ENCODE measurements at places on chromosomes 7 and 10.

- DNase-seq = no peak
Measured at GRCh38 chr10:44977287-44978212, 1.1 kb downstream of the DEPP1 start.

DNA sequence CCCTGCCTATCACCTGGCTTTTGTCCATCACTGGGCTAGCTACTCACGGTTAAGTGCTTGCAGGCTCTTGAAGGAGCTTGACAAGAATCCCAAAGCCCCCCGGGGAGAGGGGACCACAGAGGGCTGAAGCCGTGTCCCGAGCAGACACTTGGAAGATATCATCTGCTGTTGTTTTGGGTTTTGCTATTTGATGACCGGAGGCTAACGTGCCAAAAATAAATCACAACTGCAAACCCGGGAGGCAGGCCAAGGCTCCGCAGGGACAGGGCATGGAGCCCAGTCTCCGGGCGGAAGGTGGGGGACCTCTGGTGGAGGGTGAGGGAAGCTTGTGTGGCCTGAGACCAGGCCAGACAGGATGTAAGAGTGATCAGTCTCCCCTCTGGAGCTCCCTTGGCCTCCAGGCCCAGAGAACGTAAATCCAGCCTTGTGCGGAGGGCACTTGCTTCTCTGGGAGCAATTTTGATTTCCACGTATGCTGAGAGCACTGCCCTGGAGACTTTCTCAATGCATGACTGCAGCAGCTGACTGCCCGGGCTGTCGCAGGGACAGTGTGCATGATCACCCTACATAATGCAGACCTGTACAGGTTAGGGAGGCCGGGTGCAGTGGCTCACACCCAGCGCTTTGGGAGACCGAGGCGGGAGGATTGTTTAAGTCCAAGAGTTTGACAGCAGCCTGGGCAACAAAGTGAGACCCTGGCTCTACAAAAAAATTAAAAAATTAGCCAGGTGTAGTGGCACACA lies at the start of gene PHKG1:
TSS of gene PHKG1 (minus strand) at position 164 of the 743 bp plus-strand sequence. CDS start 4,011 bp downstream, outside the sequence.
- peak; percentile 82 for DNase-seq

DNA sequence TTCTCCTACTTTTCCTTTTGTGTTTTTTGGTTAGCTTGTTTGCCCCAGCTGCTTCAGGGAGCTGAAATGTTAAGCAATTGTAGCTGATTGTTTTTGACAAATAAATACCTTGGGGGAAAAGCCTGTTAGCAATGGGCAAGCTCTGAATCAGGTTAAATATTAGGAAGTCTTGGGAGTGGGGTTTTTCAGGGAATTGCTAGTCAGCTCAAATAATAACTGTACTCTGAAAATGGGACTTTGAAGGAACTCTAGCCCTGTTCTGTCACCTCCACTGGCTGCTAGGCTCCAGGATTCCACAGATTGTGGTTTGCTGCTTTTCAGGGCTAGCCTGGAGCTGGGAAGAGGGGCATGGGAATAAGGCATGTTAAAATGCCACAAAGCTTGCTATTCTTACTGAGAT lies 39.5 kb downstream of the ADK start:
- DNase-seq = no peak

GRCh38 chr10:90494183-90494582 lies 363.7 kb downstream of the HTR7 start:
- DNase-seq = no peak

DNA sequence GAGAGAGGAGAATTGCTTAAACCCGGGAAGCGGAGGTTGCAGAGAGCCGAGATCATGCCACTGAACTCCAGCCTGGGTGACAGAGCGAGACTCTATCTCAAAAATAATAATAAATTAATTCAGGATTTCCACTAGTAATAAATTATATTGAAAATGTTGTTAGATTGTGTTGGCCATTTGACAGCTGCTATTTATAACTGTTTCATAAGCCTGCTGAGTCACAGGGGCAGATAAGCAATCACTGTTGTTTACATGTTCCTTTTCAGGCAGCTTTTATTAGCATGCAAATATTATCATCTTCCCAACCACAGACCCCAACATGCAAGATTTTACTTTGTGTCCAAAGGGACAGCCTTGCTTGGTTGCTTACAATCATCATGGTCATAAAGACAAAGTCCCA lies 49.5 kb upstream of the ZNF138 start:
- no peak for DNase-seq

DNA sequence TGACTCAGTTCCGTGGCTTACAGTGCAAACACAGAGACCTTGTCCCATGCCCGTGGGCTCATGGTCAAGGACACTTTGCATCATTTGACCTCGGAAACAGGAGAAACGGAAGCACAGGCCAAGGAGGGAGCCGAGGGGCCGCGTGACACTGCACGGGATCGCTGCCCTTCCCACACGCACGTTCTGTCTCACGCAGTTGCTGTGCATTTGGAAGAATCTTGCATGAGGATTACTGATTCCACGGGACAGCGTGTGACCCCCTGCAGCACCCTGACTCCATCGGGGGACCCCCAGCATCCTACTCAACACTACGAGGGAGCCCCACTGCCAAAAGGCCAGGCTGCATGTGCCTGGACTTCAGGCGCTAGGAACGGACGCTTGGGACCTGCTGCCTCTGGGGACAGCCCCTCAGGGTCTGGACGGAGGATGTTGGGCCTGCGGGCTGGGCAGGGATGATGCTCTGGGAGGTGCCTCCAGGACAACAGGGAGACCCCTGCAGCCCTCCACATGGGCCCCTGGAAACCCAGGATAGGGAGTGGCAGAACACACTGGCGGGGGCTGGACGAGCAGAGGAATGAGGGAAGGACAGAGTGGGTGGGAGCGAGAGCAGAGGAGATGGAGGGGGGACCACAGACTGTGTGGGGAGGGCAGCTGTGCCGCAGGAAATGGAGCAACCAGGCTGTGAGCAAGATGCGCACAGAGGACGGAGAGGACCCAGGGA lies 222.2 kb downstream of the DNAJB6 start:
- no peak for DNase-seq

- no peak for DNase-seq
Measured at GRCh38 chr10:121846555-121846954, 81.3 kb downstream of the ATE1 start.

- DNase-seq = no peak
Measured at GRCh38 chr10:95655571-95656290, 780 bp downstream of the ALDH18A1 start.

- DNase-seq = no peak
Measured at GRCh38 chr10:30199376-30200016, 140.1 kb upstream of the JCAD start.

- no peak for DNase-seq
Measured at GRCh38 chr10:81874875-81875466, at the start of gene NRG3. NRG3 (plus strand) TSS chr10:81875194.

GRCh38 chr10:127534496-127534895 lies 14.6 kb upstream of the NPS start:
- no peak for DNase-seq

GRCh38 chr7:137850972-137851945 lies 4.5 kb upstream of the DGKI start:
- DNase-seq = no peak

GRCh38 chr7:74430961-74431466 lies 22.7 kb upstream of the GTF2IRD1 start:
- no peak for DNase-seq

DNA sequence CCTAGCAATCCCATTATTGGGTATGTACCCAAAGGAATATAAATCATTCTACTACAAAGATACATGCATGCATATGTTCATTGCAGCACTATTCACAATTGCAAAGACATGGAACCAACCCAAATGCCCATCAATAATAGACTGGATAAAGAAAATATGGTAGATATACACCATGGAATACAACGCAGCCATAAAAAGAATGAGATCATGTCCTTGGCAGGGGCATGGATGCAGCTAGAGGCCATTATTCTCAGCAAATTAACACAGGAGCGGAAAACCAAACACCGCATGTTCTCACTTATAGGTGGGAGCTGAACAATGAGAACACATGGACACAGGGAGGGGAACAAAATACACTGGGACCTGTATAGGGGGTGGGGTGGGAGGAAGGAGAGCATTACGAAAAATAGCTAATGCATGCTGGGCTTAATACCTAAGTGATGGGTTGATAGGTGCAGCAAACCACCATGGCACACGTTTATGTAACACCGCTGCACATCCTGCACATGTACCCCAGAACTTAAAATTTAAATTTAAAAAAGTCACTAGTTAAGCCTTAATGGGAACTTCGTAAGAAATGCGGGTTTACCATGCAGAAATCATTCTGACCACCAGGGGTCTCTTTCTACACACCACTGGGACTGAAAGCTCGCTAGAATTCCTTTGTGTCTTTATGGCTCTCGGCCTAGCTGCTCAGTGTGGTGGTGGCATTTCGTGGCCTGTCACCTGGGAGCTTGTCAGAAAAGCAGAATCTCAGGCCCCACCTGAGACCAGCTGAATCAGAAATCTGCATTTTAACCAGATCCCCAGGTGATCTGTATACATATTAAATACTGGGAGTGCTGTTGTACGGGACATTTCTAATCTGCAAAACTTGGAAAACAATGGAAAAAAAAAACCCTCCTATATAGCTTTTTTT lies 9.5 kb downstream of the ANKRD1 start:
- no peak for DNase-seq
